ENCODE measurements at places on chromosomes 2 and 18.

DNA sequence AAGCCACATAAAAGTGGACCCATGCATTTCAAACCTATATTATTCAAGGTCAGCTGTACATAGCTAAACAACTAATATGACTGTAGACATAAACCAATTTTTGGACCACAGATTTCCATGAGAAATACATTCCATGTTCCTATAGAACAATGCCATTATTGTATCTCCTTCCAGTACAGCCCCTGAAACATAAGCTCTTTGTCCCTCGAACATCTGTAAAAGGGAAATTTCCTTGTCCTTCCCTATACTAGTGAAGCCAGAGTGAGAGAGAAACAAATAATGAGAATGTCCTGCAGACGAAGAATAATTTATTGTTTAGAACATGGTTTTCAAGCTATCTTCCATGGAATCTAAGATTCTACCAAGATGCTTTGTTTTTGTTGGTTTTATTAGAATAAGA is 75.3 kb downstream of the GORASP2 start:
- DNase-seq, result no peak

GRCh38 chr2:70888923-70889715 is 46.6 kb upstream of the ATP6V1B1 start:
- no peak for DNase-seq

DNA sequence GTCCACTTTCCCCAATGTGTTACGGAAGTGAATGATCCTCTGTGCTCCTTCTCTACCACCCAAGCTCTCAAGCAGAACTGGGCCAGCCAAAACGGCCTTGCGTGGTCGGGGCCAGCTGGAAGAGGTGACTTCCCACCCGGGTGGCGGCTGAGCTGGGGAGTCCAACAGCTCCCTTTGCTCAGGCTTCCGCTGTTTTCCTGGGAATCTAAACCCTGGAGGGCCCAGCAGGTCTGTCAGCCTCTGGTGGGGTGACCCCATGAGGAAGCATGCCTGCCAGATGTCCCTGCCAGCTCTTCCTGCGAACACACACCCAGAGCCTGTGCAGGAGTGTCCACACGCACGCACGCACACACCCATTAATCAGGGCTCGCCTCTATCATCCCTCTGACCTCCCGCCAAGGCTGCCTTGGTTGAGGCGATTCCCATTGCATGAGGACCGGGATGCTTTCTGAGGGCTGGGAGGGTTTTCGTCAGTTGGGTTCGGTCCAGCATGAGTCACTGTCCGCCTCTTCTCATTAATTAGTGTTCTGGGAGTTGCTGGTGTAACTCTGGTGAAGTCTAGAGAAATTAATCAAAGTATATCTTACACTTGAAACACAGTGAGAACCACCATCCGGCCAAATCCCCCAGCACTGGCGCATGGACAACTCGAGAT is 90.6 kb downstream of the TWIST2 start:
- no peak for DNase-seq

DNA sequence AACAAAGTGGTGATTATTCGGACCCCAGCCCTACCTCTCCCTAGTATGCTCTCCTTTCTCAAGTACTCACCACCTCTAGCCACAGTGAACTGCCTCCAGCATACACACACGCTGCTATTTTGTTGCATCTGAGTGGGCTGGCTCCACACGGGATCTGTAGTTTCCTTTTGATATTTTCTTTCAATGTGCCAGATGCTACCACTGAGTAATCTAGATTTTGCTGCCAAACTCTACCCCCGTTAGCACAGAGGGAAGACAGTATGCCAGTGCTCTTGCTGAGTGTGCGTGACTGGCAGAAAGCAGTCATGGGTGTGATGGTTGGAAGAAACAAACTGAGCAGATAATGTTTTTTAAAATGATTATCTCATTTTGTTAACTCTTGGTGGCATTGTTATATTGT is 11.6 kb downstream of the CFLAR start:
- no peak for DNase-seq

DNA sequence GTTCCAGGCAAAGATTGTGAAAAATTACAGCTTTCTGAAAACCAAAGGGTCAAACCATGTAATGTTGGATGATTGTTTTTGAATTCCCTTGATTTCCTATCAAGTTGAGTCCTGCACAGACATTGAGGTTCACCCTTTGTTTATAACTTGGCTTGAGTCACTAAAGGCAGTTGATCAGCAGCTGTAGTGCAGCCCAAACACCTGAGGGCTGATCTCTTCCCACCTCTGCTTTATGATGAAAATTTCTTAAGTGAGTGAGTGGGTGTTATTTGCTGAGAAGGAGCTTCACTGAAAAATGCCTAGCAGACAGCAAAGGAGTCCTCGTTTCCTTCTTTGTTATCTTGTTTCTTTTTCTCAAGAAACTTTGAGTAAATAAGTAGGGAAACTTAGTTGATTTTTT is 31.9 kb upstream of the BMPR2 start:
- no peak for DNase-seq

GRCh38 chr2:1847846-1848598 is 103.7 kb upstream of the PXDN start:
- no peak for DNase-seq

DNA sequence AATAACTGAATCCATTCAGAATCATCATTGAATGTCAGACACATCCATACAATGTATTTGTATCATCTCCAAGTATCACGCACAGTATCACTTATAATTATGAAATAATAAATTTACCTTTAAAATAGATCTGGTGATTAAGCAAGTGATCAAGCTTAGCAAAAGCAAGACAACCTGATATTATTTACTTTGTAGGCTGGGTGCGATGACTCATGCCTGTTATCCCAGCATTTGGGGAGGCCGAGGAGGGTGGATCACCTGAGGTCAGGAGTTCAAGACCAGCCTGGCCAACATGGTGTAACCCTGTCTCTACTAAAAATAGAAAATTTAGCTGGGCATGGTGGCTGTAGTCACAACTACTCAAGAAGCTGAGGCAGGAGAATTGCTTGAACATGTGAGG is 421.0 kb upstream of the NETO1 start:
- no peak for DNase-seq

- no peak for DNase-seq
Observed at GRCh38 chr2:71526141-71526540, 72.8 kb downstream of the DYSF start.

- DNase-seq, result no peak
Observed at GRCh38 chr2:200422532-200423261, 87.2 kb downstream of the KCTD18 start.

DNA sequence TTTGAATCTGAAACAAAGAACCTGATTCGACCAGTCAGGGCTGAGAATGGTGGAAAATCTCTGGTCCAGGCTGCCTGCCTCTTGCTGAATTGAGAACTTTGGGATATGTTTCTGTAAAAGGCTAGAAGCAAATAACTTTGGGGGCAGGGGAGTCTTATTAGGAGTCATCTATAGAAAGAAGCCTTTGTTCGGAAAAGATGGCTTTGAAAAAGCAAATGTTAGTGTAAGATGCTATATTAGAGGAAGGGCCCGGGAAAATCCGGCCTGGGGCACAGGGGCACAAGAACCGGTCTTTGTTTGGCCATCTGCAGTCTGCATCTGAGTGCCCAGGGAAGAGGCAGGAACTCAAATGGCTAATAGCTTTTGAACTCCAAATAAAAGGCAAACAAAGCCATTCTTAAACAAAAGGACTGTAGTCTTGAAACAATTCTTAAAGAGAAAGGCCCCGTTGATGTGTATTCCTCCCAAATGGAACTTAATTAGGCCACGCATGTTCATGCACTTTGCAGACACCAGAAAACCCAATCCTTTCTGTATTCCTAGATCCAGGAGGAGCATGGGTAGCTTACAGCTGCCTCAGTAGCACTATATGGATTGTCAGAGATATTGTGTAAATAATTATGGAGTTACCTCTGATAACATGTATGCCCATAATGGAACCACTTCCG is 180.0 kb upstream of the ARL4C start:
- no peak for DNase-seq
